ENCODE measurements at places on chromosomes 2 and 18. TPM values are rescaled to one million over a fixed set of nuclear protein-coding genes. Genes with fewer than 3 reads are reported as not detected.

DNA sequence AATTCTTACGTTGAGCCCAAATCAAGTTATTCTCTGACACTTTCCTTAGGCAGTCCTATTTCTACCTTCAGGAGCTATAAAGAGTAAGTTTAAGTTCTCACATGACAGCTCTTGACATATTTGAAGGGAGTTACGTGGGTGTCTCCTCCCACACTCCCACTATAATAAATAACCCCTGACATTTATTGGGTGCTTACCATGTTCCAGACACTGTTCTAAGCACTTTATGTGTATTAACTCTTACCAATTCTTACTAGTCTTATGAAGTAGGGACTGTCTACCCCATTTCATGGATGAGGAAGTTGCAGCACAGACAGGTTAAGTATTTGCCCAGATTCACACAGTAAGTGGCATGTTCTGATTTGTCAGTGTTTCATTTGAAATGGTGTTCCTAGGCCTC is 17.9 kb downstream of the PLCL1 start:
- no peak for DNase-seq

GRCh38 chr2:207129821-207130220 is 35.9 kb downstream of the KLF7 start:
- DNase-seq = no peak

DNA sequence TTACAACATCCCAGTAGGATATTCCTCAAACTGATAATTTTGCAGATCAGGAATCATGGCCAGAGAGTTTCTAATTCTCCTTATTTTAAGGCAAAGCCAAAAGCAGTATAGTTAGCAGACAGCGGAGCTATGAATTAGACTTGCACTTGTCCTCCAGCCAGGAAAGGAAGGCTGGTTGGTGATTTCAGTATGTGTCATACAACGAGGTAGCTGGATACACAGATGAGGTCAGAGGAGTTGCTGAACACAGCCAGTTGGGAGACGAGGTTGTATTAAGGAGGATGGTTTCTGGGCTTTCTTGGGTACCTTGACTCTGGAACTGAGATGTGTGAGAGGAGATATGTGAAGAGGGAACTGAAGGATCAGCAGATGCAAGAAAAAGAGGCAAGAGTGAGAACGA is 185.2 kb downstream of the SOX11 start:
- DNase-seq = peak; percentile 37

- peak; percentile 33 for DNase-seq
Observed at GRCh38 chr2:207993151-207993763, 32.1 kb downstream of the PLEKHM3 start.

DNA sequence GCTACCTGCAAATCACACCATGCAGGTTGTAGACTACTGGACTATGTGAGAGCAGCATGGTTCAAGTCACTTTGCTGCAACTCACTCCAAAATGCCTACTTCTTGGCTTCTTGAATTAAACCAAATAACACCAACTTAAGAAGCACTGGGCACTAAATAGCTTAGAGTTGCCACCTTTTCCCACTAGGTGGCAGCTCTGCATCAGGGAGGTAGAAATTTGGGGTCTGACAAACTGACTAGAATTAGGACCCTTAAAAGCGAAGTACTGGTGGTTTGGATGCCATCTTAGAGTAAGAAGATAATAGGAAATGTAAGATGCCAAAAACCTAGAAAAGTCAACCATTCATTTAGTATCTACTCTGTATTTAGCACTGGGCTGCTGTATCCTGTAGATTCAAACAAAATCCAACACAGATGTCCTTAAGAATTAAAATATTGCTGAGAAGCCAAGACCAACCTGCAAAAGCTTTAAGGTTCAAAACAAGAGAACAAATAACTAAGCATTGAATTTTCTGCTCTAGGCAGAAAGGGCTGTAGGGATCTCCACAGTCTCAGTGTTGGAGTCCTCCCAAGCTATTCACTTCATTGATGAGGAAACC is 65.5 kb downstream of the CCBE1 start:
- peak; percentile 69 for DNase-seq

- no peak for DNase-seq
Observed at GRCh38 chr2:240970816-240971215, 27.6 kb upstream of the SNED1 start.

DNA sequence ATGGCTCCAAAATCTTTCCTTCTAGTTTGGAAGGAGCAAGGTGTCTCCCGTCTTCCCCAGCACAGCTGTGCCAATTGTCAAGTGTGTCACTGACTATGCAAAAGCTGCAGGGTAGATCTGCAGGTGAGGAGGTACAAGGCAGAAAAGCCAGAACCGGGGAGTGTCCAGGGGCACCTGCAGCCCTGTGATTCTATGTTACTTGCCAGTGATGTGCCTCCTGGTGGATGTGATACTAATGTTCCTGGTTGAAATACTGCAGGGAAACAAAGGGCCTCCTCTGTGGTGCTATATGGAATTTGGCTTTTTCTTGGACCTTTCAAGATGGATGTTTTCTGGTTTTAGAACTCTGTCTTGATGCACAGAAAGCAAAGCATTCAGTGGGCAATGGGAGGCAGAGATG is 80.3 kb downstream of the ST6GAL2 start:
- DNase-seq = no peak

DNA sequence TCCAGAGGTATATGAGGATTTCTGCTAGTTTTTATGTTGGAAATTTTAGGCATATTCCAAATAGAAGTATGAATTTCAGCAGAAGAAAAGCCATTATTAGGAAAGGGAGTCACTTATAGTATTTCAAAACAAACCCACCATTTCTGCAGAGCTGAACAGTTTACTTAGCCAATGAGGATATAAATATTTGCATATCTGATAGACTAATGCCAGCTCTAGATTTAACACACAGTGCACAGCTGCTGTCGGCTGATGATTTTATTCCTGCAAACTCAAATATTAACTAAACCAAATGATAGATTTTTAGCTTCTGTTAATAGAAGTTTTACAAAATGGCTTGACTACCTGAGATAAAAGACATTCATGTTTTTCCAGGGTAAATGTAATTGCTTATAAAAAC is 375.8 kb upstream of the FANCL start:
- peak; percentile 33 for DNase-seq

DNA sequence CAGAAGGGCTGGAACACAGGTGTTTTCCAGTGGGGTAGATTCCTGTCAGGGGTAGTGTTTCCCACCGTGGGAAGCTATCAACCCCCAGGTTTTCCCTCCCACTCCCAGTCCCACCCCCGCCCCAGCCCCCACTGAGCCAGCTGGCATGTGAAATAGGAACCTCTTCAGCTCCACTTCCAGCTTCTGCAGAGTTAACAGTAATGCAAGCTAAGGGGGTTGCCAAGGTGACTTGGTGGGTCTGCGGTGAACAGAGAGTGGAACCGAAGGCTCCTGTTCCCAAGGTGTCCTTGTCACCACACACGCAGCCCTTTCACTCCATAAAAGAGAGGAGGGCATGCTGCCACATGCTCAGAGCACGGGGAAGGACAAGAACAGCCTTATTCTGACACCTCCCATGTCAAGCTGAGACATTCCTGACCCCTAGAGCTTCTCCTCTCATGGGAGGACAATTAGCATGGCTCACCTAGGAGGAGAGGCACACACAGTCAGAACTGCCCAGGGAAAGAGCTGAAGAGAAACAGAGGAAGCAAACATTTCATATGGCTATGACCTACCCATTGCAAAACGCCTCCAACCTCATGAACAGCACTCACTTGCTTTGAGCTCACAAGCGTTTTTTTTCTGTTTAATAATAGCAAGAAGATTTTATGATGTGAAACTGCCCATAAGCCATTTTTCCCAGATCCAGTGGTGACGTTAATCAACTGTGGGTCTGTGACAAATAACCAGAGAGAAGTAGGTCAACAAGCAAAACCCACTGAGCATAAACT is 39.8 kb upstream of the TBC1D8 start:
- peak; percentile 25 for DNase-seq

- DNase-seq = no peak
Observed at GRCh38 chr2:184119989-184120800, 478.1 kb upstream of the ZNF804A start.

GRCh38 chr2:147679191-147679954 is 165.5 kb upstream of the ACVR2A start:
- no peak for DNase-seq

DNA sequence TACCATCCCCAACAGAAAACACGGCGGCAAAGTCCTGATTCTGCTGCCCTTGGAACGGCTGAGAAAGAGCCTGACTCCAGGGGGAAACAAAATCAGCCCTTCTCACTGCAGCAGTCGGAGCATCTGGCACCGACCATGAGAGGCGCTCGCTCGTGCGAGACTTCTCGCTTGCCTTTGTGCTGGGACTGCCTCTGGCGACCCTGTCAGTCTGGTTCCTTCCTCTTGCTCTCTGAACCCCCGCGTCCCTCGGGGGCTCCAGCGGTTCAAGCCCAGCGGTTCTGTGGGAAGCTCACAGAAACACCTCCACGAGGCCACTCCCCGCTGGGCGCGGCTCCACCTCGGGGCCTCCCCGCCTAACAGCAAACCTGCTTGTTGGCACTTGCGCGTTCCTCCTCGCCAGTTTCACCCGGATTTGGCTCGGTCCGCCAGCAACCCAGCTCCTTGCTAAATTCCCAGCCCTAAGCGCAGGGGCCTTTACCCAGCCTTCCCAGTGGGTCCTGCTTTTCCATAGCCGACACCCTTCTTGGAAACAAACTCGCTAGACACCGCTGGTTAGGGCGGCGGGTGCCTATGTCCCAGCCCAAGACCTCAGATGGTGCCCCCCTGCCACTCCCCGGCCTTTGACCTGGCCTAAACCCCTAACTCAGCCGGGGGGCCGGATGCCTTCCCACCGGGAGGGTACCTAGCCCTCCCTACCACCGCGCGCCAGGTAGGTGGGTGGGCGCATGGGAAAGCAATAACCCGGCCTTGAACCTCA is 2.2 kb downstream of the RND3 start:
- DNase-seq = peak; percentile 73

GRCh38 chr2:182666674-182667314 is 49.3 kb upstream of the DNAJC10 start:
- peak; percentile 40 for DNase-seq

DNA sequence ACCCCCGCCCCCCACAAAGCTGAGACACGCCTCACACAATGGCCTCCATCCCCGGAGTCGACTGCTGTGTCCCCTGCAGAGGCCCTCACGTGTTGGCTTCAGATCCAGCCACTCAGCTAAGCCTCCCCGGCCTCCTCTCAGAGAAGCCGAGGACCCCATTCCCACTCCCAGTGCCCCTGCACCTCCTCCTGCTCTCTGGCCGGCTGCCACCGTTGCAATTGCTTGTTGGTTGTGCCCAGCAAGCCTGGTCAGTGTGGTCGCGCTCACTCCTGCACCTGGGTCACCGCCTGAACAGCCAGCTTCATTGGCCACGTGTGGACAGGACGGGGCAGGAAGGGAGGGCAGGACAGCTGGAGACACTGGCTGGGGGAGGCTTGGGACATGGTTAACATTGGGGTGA is 191.5 kb upstream of the SALL3 start:
- DNase-seq = no peak

DNA sequence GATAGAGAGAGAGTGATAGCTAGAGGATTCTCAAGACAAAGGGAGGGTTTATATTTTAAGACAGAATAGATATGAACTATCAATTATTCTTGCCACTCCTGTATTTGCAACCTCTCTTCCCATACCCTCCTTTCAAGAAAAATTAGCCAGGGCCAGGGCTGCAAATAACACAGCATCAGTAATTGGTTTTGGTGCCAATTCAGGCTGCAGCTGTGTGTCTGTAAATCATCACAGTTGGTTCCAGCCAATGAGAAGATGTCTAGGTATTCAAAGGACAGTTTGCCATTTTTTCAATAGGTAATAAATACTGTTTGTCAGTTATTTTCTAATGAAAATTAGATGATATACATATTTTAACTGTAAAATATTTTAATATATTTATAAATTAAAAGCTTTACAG is 73.5 kb downstream of the WDPCP start:
- no peak for DNase-seq

DNA sequence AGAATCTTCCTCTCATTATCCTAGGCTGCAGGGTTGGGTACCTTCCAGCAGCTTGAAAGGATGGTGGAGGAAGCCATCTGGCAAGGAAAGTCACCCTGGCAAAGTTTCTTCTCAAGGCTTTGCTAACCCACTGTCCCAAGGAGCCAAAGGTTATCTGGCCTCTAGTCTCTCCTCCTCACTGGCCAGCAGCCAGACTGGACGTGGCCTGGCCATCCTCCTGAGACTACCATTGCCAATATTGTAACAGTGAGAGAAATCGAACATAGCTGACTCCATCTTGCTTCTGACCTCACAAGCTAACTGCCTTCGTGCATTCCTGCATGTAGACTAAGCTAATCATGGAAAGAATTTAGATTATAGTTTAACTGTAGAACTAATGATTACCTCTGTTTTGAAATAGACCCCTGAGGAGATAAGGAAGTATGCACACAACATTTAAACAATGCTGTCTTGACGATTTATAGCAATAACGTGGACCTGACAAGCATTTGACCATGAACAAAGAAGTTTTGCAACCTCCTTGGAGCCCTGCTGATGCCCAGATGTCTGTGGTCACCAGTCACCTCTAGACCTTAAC is 7.8 kb upstream of the ANXA4 start:
- DNase-seq = peak; percentile 27

DNA sequence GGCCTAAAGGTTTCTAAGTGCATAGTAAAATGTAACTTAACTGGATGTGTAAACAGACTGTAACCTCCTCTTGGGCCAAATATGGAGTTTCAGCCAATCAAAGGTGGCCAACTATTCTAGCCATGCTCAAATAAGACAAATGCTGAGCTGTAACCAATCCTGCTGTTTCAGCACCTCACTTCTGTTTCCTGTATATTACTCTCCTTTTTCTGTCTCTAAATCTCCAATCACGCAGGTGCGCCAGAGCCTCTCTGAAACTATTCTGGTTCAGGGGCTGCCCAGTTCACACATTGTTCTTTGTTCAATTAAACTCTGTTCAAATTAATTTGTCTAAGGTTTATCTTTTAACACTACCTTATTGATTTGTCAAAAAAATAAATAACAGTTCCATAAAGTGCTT is 532.7 kb upstream of the DCC start:
- DNase-seq = no peak

- no peak for DNase-seq
Observed at GRCh38 chr2:24576617-24577016, 85.6 kb downstream of the NCOA1 start.

- no peak for DNase-seq
Observed at GRCh38 chr18:36589857-36590543, 238.8 kb downstream of the TPGS2 start.

GRCh38 chr2:47190188-47190881 is 35.2 kb upstream of the STPG4 start:
- no peak for DNase-seq

GRCh38 chr2:110984694-110985490 is 135.8 kb upstream of the BCL2L11 start:
- no peak for DNase-seq

The GRB14 gene
- 0.16 TPM for polyA plus RNA-seq

The APCDD1 gene
- 15.3 TPM for polyA plus RNA-seq

The R3HDM1 gene
- 45.0 TPM for polyA plus RNA-seq

The SULT1C2 gene
- not detected for polyA plus RNA-seq

The TDRD15 gene
- not detected for polyA plus RNA-seq

The C2orf66 gene
- not detected for polyA plus RNA-seq
